ENCODE measurements at places on chromosomes 3 and 15.

DNA sequence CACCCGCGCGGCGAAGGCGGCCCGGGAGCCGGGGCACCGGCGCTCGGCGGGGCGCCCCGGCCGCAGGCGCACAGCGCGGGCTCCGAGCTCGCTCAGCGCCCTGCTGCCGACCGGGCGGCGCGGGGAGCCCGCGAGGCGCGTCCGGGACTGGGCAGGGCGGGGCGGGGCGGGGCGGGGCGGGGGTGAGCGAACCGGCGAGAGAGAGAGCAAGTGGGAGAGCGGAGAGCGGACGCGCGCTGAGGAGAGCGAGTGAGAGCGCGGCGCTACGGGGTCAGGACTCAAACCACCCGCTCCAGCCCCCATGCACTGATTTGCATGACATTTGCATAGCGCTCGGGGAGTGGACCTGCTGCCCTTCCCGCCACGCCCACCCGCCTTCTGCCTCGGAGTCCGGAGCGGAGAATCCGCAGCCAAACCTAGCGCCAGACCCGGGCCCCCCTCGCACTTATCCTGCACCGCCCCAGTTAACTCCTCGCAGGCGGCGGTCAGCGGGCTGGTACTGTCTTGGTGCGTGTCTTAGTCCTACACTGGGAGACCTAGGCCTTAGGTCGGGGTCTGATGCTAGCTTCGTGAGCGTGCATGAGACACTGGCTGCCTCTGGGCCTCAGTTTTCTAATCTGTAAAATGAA, at the start of gene MYLK:
MYLK (minus strand) TSS at position 130 of the 629 bp plus-strand sequence. CDS start 90,491 bp downstream, outside the sequence.
- no peak for DNase-seq

DNA sequence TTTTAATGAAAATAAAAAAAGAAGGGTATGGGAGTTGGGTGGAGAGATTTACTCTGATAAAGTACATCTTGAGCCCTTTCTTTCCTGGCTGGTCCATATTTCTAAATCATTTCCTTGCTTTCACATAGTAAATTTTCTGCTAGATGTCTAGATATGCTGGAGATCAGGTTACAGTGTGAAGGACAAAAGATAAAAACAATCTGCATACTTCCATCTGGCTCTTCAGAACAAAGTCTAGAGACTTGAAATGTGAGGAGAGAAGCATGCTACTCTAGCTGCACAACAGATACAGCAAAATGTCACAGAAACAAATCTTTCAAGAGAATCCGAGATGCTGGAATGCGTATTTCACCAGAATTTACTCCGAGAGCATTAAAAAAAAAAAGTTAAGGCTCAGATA, 42.2 kb downstream of the FOXP1 start:
- DNase-seq = no peak

DNA sequence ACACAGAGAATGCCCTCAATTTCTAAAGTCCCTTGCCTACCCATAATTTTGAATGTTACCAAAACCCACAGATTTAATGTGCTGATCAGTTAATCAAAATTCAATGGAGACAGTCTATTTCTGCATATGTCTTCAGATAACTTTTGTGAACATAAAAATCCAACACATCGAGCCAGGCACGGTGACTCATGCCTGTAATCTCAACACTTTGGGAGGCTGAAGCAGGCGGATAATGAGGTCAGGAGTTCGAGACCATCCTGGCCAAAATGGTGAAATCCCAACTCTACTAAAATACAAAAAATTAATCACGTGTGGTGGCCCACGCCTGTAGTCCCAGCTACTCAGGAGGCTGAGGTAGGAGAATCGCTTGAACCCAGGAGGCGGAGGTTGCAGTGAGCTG, 49.3 kb downstream of the PEAK1 start:
- no peak for DNase-seq

GRCh38 chr15:85474700-85475316, 94.4 kb downstream of the AKAP13 start:
- DNase-seq = no peak

GRCh38 chr3:115363071-115363470, 216.0 kb upstream of the ZBTB20 start:
- no peak for DNase-seq

Measured in stimulated activated CD8-positive, alpha-beta memory T cell treated with anti-CD3 and anti-CD28 coated beads, Interleukin-7, amount 100 ng/mL, for 1 hour (primary cell).